ENCODE measurements at places on chromosomes 3 and 15.

GRCh38 chr15:26926081-26926480 lies 44.9 kb upstream of the GABRG3 start:
- DNase-seq, result no peak

GRCh38 chr3:126706631-126707030 lies 2.6 kb downstream of the CHCHD6 start:
- DNase-seq, result peak; percentile 41

- DNase-seq, result no peak
Measured at GRCh38 chr3:52722491-52722890, 16.6 kb downstream of the SPCS1 start.

GRCh38 chr15:76024021-76024768 lies 12.0 kb upstream of the NRG4 start:
- no peak for DNase-seq

Data from LNCaP clone FGC (cell line).